NCI-H226 (cell line): ENCODE measurements at places on chromosomes 3 and 15.

DNA sequence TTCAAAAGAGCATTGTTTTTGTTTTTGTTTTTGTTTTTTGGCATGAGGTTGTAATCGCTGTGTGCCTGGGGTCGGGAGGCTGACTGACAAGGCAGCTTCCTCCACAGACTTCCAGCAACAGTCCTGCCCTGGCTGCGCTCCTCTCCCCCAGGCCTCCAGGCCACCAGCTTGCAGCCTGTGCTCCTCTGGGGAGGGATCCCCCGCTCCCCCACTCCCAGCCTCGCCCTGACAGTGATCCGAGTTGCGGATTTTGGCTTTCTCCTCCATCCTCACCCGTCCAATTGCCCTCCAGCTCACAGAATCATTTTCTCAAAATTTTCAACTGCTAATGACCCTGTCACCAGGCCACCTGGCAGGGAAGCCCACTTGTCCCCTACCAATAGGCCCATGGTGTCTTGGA is 36.5 kb upstream of the PCSK6 start:
- DNase-seq: no peak

- DNase-seq: no peak
These were observed 15.2 kb downstream of the CA12 start for GRCh38 chr15:63366451-63366850.

- no peak for DNase-seq
These were observed 8.8 kb downstream of the ARID3B start for GRCh38 chr15:74549816-74550215.

GRCh38 chr3:72489901-72490300 is 358.3 kb downstream of the SHQ1 start:
- no peak for DNase-seq

- DNase-seq: no peak
These were observed 88.7 kb upstream of the MRPL3 start for GRCh38 chr3:131591394-131592014.

GRCh38 chr3:12328132-12328836 is 39.4 kb downstream of the PPARG start:
- no peak for DNase-seq

GRCh38 chr3:81887448-81887847 is 126.0 kb upstream of the GBE1 start:
- DNase-seq: no peak

DNA sequence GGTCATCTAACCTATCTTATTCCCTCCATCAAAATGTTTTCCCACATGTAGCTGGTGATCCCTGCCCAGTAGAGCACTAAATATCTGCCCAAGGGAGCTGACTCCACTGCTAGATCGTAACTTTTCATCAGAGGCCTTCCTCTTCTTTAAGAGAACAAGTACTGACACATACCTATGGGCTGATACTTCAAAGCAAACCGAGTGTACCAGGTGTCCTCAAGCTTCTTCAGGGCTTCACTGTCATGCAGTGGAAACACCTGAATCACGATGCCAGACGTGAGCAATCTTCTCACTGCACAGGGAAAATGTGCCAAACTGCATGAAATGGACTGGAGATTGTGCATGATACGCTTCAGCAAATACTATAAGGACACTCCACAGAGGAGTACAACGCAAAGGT is 41.6 kb downstream of the ANO10 start:
- no peak for DNase-seq

GRCh38 chr3:72490688-72491435 is 357.4 kb downstream of the SHQ1 start:
- DNase-seq: no peak

DNA sequence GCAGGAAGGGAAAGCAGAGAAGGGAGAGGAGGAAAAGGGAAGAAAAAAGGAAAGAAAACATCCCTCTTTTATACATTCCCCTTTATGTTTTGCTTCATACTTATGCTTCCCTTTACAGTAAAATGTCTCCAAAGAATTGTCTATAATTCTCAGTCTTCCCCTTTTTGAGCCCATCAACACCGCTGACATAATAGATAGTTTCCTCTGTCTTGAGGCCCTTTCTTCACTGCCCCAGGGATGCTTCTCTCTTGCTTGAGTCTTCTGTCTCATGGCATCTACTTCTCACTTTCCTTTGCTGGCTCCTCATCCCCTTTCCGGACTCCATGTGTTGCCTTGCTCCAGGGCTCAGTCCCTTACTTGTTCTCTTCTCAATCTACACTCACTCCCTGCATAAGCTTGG is 99.7 kb upstream of the DAZL start:
- no peak for DNase-seq
